ENCODE measurements at places on chromosomes 2 and 18.

- DNase-seq, result no peak
Observed at GRCh38 chr2:75607988-75608683, 38.4 kb upstream of the MRPL19 start.

DNA sequence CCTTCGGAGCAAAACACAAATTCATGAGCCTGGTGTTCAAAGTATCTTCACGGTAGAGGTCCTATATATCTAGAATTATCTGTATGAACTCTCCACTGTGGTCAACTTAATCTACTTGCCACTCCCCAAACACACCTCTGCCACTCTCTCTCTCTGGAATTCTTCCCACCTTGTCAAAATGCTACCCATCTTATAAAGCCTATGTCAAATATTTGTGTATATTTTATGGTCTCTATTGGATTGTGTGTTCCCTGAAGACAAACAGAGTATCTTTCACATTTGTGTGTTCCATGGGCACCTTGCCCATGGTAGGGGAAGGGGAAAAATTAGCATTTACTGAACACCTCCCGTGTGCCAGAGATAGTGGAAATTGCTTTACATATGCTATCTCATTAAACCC lies 83.2 kb upstream of the ATL2 start:
- DNase-seq, result no peak

- no peak for DNase-seq
Observed at GRCh38 chr18:10293966-10294365, 160.5 kb upstream of the APCDD1 start.

DNA sequence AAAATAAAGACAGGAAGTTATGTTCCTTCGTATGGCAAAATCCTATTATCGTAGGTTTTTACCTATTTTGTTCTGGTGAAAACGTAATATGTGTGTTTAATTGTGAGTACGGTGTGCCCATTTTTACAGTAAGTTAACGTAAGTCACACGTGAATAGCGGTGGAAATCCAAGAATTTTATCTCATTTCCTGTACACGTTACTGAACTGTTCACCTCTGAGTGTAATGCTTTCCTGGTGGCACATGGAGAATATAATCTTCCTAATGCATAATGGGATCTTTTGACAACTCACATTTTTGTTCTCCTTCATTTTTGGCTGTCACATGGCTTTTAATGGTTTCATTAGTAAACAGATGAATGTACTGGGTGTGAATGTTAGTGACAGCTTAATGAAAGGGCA lies 28.2 kb downstream of the BCL2L11 start:
- no peak for DNase-seq

- DNase-seq, result no peak
Observed at GRCh38 chr2:6352906-6353515, 512.7 kb downstream of the CMPK2 start.

GRCh38 chr2:24181849-24182248 lies 7.0 kb downstream of the FAM228A start:
- no peak for DNase-seq

DNA sequence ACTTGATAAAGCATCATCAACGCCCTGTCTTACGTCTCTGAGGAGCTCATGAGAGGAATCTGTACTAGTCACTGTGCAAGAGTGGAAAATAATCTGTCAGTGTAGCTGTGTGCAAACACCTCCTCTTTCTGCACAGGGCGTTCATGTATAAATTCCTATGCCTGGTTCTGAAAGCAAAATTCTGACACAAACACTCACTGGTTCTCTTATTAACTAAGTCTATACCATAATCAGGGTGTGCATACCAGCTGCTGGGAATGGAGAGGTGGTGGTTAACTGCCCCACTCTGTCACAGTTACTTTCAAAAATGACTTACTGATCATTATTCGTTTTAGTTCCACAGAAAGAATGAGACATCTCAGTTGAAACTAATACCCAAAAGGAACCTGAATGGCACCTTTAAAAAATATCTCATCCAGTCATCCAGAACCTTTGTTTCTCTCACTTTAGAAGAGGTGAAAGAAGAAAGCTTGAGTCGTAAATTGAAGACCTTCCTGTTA lies 35.7 kb downstream of the STK39 start:
- peak; percentile 56 for DNase-seq

- no peak for DNase-seq
Observed at GRCh38 chr2:121210691-121211090, 74.3 kb downstream of the TFCP2L1 start.

- DNase-seq, result no peak
Observed at GRCh38 chr2:121212661-121213325, 72.2 kb downstream of the TFCP2L1 start.

DNA sequence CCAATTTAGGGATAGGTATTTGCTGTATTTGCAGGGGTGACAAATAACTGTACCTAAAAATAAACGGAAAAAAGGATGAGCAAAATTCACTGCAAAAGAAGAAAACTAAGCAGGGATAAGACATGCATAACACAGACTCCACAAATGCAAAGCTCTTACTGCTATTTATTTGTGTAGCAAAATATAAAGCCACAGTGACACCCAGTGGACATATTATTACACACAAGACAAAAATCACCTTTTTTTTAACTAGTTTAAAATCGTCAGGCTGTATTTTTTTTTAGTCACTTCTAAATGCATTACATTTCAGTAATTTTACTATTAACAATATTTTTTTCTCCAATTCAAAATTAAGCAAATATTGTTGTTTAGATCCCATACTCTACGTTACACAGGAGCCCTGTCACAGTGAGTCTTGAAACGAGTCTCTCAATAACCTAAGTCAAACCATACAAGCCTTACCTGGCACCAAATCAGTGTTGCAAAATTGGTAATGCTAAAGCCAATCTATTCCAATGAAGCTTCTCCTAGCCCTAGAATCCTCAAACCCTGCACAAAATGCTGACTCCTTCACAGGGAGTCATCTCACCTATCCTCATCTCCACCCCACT lies 23.7 kb downstream of the METTL4 start:
- no peak for DNase-seq

DNA sequence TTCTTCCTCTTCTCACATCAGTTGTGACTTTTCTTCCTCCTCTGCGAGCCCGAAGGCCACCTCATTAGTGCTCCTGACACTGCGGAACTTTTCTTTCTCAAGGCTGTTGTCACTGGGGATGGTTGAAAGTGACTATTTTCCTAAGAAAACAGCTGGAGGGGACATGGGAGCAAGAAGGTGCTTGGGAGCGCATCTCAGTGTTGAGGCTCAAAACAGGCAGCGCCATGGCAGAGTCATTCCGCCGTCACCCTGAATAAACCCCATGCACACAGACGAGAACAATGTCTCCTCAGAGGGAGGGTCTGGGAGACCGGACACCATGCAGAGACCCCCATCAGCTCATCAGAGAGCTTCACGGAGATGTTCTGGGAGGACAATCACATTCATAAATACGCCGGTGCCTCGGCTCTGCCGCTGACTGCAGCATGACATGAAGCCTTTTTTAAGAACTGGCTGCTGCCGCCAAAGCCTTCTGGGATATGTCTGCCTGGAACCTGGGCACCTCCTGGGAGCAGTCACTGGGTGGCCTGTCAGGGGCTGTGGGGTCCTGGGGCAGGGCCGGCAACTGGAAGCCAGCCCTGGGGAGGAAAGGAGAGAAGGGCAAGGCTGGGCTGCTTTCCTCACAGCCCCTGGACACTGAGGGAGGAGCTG lies 19.2 kb downstream of the ATOH8 start:
- DNase-seq, result no peak

- no peak for DNase-seq
Observed at GRCh38 chr2:55839182-55839819, 84.3 kb downstream of the EFEMP1 start.

GRCh38 chr2:153497938-153498629 lies 19.5 kb upstream of the RPRM start:
- no peak for DNase-seq

- peak; percentile 42 for DNase-seq
Observed at GRCh38 chr2:105929516-105929915, 184.8 kb downstream of the NCK2 start.

GRCh38 chr18:6423289-6423688 lies 8.6 kb upstream of the L3MBTL4 start:
- no peak for DNase-seq

GRCh38 chr2:201191132-201191875 lies 8.4 kb downstream of the CASP10 start:
- DNase-seq, result no peak

DNA sequence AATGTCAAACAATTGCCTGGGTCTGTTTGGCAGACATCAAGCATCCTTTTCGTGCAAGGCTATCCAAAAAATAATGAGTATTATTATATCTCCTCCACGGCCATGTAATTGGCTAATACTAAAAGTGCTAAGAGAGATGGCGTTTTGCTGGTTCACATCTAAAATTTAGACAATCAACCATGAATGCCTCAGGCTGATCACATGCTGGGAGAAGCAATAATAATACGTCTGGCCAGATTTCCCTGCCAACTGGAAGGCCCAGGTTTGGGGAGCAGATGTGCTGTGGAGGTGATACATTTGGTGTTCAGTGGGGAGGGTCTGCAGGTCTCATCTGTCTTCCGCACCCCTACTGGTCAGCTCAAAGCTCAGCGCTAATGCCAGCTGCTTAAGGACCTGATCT lies 60.3 kb upstream of the CREB1 start:
- DNase-seq, result no peak

DNA sequence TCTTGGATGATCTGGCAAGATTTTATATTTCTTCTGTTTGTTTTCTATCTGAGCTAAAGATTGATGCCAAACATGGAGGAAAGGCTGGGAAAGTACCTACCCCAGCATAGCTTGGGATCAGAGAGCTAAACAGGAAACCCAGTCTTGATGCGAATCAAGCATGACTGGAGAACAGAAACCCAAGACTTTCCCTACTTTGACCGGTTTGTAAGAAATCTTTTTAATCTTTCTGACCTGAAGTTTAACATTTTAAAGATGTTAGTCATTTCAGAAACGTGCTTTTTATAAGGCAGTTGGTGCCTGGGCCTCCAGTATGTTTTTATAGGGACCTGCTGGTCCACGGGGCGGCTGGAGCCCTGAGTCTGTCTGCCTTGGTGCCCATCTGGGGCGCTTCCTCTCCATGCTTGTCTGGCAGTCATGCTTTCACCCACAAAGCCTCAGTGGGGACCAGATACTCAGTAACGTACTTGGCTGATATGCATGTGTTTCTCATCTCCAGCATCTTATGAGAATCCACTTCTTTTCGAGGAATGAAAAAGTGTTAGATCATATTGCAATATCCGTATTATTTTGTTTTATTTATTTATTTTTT lies 266.5 kb downstream of the PTGR3 start:
- DNase-seq, result peak; percentile 33

GRCh38 chr18:26453386-26453901 lies 94.9 kb downstream of the KCTD1 start:
- DNase-seq, result no peak

DNA sequence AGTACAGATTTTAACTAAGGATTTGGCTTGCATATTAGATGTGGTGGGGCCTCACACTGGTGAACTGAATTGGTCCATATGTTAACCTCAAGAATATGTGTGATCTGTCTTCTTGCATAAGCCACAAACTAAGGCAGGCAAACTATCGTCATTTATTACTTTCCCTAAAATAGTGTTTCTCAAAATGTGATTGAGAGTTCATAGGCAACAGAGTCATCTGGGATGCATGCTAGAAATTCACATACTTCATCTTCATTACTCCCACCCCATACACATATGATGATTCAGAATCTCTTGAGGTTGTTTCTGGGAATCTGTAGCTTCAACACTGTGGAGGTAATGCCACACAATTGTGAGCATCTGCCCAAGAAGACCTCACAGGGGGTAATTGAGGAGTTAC lies 822.8 kb upstream of the CDH2 start:
- DNase-seq, result no peak

DNA sequence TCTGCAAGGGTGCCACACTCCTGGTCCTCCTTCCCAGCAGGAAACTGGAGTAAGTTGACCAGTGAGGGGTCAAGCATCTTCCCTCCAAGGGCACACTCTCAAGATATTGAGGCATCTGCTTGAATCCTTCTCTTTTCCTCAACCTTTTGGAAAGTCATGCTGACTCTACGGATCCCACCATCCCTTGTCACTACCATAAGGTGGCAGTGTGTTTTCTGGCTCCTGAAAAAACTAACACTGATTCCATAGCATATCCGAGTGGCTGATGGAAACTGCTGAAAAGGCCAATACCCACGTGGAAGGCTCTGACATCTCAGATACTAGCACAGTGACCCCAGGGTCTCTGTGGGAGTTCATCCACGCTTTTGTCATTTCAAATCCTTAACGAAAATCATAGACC lies 37.1 kb downstream of the GPR45 start:
- DNase-seq, result no peak

DNA sequence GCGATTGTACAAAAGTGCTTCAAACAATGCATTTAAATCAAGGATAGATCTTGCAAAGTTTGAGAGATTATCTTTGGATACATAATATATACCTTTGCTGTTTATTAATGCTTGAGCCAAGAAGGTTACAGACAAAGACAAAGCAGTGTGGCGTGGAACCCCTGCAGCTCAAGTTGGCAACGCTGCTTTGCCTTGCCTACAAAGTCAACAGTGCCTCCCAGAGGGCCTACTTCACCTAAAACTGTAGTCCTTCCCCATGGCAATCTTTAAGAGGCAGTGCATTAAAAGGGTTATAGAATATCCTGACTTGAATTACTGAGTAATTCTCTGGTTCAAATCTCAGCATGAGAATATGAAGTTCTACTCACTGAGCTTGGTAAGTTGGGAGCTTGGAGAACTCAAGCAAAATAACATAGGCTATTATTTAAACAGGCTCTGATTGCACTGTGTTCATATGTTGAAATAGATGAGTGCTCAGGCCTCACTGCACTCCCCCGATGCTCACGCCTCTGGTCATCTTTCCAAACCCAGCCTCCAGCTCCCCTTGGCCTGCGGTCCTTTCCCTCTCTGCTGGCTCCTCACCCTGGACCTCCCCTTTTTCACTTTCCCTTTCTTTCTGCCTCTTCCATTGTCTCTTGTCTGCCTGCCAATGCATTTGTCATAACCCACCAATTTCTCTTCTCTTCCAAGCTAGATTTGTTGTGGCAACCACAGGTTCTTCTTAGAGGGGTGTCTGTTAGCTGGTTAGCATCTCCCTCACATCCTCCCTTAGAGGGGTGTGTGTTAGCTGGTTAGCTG lies 96.5 kb downstream of the MYT1L start:
- no peak for DNase-seq

DNA sequence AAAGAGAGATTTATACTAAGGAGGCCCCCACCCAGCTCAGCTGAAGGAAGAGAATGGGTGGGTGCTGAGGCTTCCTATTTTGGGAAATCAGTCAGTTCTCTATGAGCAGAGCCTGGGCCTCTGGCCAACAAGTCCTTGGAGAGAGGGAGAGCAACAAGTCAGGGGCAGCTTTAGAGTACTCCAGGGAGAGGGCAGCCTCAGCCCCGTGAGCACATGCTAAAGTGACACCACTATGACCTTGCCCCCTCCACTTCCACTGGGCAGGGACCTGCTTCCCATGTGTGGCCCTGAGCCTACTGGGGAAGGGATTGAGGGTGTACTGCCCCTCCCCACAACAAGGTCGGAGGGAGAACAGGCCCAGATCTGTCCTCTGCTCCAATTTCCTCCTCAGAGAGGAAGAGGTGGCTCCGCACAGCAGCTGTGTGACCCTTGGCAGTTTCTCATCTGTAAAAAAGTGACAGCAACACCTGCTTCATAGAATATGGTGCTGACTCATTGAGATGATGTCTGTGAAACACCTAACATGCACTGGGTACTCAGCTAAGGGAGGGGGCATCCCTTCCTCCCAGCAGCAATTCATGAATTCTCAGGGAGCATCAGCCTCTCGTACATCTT lies 72.9 kb downstream of the CLHC1 start:
- no peak for DNase-seq

All from stimulated activated CD4-positive, alpha-beta T cell treated with anti-CD3 and anti-CD28 coated beads, Interleukin-2, amount 100 ng/mL, for 24 hours (primary cell).